ENCODE measurements at places on chromosomes 5 and 9. TPM values are rescaled to one million over a fixed set of nuclear protein-coding genes. Genes with fewer than 3 reads are reported as not detected.

Gene PCDHA12
- 13.8 TPM for total RNA-seq

Gene KCNV2
- not detected for total RNA-seq

Gene CDKN2B
- total RNA-seq = 306 TPM

Gene AK6
- total RNA-seq = 52.3 TPM

Gene SPIN1
- total RNA-seq = 74.1 TPM

Gene FAM81B
- 0.67 TPM for total RNA-seq

Gene SEMA5A
- 15.3 TPM for total RNA-seq

DNA sequence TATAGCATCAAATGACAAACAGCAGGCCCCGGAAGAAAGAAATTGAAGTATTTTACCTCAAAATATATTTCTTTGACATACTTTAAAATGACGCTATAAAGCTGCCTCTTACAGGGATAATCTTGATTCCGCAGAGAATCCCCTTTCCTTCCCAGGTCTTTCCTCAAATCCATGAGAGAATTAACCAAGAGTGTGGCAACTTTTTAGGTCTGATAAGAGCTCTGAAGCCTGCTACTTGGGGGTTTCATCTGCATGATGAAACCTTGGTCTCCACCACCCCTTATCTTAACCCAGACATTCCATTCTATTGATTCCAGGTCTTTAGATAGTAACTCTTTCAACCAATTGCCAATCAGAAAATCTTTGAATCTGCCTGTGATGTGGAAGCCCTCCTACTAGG, 173.8 kb downstream of the CEMIP2 start:
- DNase-seq = no peak

- DNase-seq = peak; percentile 50
Measured at GRCh38 chr5:137751869-137752491, 2.2 kb downstream of the HNRNPA0 start.

GRCh38 chr5:105739732-105740131, 1931.0 kb downstream of the EFNA5 start:
- DNase-seq = no peak

GRCh38 chr5:95822043-95822541, 434 bp downstream of the GLRX start:
- peak; percentile 26 for DNase-seq

DNA sequence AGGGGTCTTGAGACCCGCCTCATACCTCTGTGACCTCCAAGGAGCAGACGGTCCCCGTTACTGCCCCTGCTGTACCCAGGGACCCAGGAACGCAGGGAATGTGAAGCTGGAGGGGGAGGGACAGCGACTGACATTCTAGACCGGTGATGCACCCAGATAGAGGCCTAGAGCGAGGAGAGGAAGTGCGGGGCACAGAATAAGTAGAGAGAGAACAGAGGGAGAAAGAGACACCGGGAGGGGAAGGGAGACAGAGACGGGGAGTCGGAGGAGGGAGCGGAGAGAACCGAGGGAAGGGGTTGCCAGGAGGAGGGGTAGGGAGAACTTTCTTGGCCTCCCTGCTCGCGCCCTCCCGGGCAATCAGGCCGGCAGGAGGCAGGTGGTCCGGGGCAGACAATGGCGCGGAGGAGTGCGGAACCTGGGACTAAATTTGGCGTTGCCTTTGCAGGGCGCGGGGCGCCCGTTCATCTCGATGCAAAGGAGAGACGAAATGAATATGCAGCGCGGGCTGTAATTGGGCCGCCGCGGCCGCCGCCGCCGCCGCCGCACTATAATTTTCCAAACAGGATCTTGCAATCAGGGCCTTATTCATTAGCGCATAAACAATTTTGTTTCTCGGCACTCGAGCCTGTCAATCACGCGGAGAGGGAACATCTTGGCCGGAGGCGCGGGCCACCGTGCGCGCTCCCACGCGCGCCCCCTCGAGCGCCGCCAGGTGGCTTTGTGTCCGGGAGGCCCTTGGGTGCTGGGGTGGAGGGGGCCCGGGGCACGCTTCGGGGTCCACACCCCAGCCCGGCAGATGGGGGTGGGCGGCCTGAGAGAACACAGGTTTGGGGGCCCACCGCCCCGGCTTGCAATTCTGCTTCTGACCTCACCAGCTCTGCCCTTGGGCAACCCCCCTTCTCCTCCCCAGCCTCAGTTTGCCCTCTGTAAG, 33.0 kb downstream of the NDUFA8 start:
- DNase-seq = peak; percentile 42

DNA sequence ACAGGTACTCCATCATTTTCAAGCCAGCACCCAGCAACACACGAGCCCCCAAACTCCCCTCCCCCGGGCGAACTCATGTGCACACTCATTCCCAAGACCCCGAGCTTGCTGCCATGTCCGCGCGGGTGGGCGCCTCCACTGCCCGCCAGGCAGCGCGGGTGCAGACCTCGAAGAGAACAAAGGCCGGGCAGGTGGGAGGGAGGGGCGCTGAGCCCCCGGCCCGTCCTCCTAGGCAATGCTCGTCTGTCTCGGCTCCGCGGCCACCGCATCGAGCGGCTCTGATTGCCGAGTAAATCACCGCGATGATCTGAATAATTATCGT, 47.1 kb upstream of the PSD2 start:
- DNase-seq = no peak

- DNase-seq = no peak
Measured at GRCh38 chr9:36815023-36815422, 219.0 kb downstream of the PAX5 start.

- no peak for DNase-seq
Measured at GRCh38 chr9:34647651-34648050, 1.2 kb downstream of the GALT start.

DNA sequence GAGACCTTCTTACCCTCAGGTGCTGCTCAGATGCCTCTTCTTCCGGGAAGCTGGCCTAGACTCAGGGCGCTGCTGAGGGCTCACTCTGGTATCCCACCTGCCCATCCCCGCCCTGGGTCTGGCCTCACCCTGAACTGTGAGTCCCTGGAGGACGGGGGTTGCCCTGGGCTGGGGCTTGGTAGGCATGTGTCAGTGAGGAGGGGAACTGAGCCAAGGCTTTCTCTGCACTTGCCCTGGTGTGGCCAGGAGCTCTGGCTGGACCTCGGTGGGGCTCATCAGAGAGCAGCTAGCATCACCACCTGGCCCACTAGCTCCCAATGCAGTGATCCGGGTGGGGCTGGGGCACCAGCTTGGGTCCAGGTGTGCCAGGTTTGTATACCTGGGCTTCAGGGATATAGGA, 15.6 kb downstream of the PLEKHG4B start:
- no peak for DNase-seq

- DNase-seq = no peak
Measured at GRCh38 chr5:38563624-38564023, 7.2 kb upstream of the LIFR start.

DNA sequence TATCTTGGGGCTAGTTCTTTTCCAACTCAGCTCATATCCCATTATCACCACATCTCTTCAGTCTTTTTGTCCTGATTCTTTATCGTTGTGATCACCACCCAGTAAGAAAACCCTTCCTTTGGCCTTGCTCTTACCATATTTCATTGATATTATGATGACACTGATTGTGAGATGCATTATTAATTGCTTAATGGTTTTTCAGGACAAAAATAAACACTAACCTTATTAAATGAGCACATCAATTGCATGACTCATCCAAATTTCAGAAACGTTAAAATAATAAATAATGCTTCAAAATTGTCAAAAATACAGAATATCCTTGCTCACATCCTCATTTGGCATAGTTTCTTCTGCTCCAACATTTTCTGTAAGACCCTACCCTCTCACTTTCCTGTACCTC, 270.7 kb downstream of the PDE4D start:
- no peak for DNase-seq

DNA sequence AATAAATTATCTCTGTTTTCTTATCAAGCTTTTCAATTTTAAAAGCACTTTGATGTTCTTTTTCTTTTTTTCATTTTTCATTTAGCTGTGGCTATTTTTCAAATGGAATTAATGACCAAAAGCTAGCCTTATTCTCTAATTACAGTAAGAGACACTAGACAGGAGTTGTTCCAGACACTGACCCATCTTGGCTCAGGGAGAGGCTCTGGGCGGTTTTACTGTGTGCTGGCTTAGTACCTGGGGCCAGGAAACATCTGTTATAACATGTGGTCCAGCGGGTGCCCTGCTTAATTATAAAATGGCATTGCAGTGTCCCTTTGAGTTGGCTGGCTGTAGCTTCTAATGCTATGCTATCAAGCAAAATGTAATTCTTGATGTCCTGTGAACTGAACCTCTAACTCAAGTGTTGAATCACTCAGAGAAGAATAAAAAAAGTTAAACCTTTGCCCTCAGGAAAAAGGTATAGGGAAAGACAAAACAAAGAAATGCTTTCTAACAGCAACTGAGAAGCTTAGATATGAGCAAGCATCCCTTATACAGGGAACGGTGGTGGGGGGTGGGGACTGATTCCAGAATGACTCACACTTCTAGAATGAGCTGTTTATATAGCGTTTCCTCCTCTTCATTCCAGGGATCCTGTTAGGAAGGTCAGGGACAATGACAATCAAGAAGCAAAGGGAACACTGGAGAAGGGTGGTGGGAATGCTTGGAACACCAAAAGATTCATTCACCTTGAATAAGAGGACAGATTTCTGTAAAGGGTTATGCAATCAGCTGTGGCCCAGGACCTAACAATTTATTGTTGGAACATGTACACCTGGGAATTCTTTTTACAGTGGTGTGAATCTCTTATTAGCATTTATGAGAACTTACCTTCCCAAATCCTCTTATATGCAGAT, 58.7 kb upstream of the NFIB start:
- peak; percentile 74 for DNase-seq

GRCh38 chr9:114021578-114021977, 56.5 kb downstream of the AMBP start:
- no peak for DNase-seq

- DNase-seq = no peak
Measured at GRCh38 chr5:40409601-40410000, 270.1 kb upstream of the PTGER4 start.

DNA sequence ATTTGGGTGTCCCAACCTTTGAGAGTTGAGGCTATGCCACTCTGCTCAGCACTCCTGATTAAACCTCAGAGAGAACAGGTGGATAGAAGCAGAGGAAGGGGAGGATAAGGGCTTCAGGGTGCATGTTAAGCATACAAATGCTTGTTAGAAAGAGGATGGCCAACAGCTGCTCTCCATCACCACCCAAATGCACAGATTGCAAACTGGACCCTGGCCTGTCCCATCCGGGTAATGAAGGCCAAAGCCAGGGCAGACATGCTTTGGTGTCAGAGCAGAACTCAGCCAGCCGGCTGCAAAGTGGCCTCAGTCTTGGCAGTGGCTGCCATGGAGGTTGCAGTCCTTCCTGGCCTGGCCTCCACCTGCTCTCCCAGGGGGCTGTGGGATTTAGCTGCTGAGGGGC, 84.3 kb downstream of the SIL1 start:
- DNase-seq = no peak

DNA sequence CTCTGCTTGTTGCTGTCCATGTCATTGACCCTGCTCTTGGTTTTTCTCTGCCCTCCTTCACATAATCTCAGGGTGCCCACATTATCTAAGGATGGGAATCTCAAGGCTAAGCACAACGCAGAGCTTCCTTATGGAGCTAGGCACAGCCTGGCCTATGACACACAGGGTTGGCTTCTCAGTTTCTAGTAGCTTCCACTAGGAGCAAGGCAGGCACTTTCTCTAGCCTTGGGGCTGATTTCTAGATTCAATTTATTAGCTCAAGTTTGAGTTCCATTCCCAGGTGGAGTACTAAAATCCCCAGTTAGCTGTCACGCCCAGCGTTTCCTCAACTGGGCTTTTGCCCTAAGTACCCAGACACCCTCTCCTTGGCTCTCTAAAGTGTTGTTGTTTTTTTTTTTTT, 12.4 kb downstream of the IL4 start:
- no peak for DNase-seq

DNA sequence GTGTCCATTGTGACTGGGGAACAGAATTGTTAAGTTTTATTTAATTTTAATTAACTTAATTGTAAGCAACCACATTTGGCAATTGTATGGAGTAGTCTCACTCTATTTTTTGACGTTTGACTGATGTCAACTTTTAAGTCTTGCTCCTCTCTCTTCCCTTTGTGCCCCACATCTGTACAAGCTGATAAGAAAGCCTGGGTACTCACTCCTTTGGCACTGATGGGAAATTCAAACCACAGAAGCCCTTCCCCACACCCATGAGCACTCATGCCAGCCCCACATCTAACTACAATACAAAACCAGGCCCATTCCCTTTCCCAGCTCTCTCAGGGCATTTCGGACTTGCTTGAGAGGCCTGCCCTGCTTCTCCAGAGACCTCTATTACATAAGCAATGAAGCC, 451.5 kb upstream of the KIF2A start:
- no peak for DNase-seq

DNA sequence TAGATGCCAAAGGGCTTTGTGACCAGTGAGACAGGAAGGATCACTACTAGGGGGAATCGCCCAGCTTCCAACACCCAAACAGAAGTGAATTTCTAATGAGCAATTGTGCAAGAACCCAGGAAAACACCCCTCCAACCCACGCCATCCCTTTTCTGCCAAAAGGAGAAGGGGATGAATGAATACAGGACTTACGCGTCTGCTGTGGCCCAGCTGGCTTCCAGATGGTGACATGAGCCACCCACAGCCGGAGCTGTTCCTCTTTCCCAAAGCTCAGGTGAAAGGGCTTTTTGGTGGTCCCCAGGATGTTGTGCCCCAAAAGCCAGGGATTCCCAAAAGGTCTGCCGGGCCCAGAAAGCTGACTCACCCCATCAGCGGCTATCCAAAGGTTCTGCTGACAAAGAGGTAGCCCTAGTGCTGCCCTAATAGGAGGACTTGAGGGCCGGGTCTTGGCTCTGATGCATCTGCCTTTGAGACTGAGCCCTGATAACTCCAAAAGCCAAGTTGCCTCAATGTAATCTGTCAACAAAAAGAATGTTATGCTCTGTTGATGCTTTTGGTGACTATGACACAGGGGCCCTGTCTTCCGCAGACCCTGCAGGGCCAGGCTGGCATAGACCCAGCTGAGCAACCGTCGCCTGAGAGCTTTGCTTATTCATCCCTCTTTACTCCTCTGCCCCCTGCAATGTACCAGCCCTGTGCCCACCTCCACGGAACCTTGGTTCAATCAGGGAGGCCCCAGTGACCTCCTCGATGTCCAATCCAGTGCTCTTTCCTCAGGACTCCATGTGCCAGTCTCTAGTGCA, 14.5 kb downstream of the GSN start:
- DNase-seq = peak; percentile 90

GRCh38 chr9:134738869-134739659, 97.5 kb downstream of the COL5A1 start:
- no peak for DNase-seq

DNA sequence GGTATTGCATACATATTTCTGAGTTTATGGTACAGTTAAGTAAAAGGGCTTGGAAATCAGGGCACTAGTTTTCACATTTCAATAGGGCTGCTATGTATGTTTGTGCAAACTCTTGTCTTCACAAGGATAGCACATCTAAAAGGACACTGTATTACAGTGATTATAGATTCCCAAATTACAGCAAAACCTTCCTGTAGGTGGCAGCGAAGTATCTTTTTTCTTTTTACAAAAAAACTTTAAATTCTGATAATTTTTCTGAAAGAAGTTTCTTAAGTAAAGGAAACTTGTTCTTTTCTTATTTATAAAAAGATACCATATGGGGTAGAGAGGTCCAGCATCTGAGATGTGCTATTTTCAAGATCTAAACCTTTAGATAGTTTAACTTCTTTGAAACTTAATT, 337.8 kb downstream of the PTPRD start:
- no peak for DNase-seq

GRCh38 chr9:95835393-95835792, 40.1 kb upstream of the ERCC6L2 start:
- no peak for DNase-seq

Measured in astrocyte (in vitro differentiated cells and primary cell).